Tibial nerve (tissue), 4 donors: ENCODE measurements at places on chromosomes 7 and 10. TPM values are rescaled to one million over a fixed set of nuclear protein-coding genes. Genes with fewer than 3 reads are reported as not detected.

ENKUR gene
- not detected for total RNA-seq

CPED1 gene
- 15.9 TPM for total RNA-seq

PDE6C gene
- total RNA-seq: not detected

WNT16 gene
- total RNA-seq: 0.21 TPM

POLR2J2 gene
- 2.3 TPM for total RNA-seq

CLDN4 gene
- 2.0 TPM for total RNA-seq

DNAH11 gene
- 0.22 TPM for total RNA-seq

SFXN3 gene
- total RNA-seq: 77.4 TPM

DNA sequence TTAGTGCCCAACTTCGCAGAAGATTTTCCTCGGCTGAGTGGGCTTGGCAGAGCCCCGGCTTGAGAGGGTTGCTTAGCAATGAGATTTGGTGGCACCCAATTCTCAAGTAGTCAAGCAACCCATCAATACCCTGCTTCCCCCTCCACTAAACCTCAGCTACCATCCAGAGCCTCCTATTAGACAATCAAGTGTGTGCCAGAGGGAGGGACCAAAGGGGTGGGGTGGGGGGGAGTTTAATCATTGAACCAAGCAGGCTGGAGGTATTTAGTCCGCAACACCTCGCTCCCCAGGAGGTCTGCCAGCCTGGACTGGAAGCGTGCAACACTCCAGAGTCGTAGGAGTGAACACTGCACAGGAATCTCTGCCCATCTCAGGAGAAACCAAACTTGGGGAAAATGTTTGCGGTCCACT lies at the start of gene HKDC1:
Gene HKDC1 (plus strand): TSS at position 292 of the 411 bp plus-strand sequence. CDS start 104 bp downstream, at position 396.
- no peak for DNase-seq
- H3K4me3 ChIP-seq: no peak within 1 kb of the TSS
- H3K4me1 ChIP-seq: no peaks in the 10 kb centered on the region
- peak within 1 kb of the TSS; percentile 66 for H3K27ac ChIP-seq
- no peaks in the 10 kb centered on the region for H3K36me3 ChIP-seq

DNA sequence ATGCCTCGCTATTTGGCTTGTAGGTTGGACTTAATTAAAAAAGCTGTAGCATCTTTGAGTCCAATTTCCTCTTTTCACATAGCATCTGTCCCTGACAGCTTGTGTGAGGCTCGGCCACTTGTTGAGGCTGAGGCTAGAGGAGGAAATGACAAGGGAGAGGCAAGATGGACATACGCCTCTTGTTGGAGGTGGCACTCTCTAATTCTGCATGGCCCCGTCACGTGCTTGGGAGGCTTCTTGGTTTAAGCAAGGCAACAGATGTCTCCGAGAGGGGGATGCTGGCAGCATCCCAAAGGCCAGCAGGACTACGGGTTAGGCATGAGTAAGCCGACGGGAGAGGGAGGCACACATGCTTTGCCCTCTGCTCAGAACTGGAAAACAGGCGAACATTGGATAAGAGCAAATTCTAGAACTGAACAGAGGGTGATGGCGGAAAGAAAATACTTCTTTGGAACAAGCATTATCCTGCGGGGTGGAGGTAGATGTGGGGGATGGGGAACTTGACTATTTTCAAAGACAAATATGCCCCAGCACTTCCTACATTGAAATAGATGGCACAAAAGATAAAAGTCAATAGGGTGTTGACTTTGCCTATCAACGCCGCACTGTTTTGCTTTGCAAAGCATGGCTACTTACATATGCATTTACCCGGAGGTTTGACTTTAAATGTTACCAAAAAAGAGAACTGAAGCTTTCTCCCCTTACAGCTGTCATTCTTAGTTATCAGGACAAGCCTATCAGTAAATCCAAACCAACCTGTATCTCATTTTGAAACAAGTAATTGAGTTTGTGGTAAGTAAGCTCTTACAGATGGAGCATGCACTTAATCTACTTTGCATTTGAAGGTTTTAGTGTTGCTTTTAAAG lies 94.8 kb downstream of the CHN2 start:
- no peaks in the 10 kb centered on the region for H3K27me3 ChIP-seq
- H3K4me1 ChIP-seq: no peaks in the 10 kb centered on the region
- no peak overlapping the region for H3K4me3 ChIP-seq
- H3K27ac ChIP-seq: no peak overlapping the region

GRCh38 chr7:30553141-30553540 lies 41.5 kb upstream of the GARS1 start:
- no peak overlapping the region for H3K27ac ChIP-seq
- H3K4me3 ChIP-seq: no peak overlapping the region
- no peak for DNase-seq
- H3K27me3 ChIP-seq: no peaks in the 10 kb centered on the region

GRCh38 chr7:101912716-101913110 lies 95.3 kb downstream of the CUX1 start:
- H3K27me3 ChIP-seq: no peaks in the 10 kb centered on the region
- peak overlapping the region; percentile 80 for H3K27ac ChIP-seq
- DNase-seq: no peak

- H3K27me3 ChIP-seq: no peaks in the 10 kb centered on the region
- no peaks in the 10 kb centered on the region for H3K4me1 ChIP-seq
- H3K27ac ChIP-seq: no peak overlapping the region
These were observed 17.6 kb upstream of the LAMB1 start for GRCh38 chr7:108020585-108020984.

DNA sequence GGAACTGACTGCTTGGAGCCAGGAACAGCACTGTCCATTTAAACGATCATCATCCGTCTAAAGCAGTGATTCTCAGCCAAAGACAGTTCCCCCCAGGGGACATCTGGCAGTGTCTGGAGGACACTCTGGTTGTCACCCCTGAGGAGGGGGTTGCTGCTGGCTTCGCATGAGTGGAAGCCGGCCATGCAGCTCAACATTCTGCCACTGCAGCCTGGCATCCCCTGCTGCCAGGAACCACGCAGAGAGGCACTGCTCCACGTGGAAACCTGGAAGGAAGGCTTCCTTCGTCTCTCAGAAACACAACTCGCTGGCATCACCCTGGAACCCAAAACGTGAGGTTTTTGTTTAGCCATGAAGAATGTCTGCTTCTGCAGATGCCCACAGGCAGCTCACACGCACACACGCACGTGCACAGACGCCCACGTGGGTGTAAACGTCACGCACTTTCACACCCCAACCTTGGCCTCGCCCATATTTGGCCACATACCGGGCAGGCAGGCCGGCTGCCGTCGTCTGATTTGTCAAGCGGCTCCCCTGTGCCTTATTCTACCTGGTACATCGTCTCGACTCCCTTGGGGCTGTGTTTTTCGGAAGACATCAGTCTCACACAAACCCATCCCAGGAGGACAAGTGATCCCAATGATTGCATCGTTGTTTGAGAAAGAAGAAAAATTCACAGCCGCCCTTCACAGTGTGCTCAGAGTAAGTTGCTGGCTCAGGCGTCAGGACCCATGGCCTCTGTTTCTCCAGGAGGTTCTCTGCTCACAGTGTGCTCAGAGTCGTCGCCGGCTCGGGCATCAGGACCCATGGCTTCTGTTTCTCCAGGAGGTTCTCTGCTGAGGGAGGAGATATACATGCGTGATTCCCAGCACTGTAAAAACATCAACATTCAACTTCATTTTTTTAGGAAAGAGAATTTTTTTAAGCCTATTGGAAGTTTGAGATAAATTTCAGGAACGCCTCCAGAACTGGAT lies 127.2 kb upstream of the PPP2R2D start:
- H3K4me3 ChIP-seq: no peak overlapping the region
- no peaks in the 10 kb centered on the region for H3K36me3 ChIP-seq
- no peak overlapping the region for H3K27ac ChIP-seq
- H3K4me1 ChIP-seq: no peaks in the 10 kb centered on the region
- H3K27me3 ChIP-seq: no peaks in the 10 kb centered on the region

GRCh38 chr7:91034459-91035368 lies 229.5 kb upstream of the FZD1 start:
- no peaks in the 10 kb centered on the region for H3K36me3 ChIP-seq
- no peaks in the 10 kb centered on the region for H3K4me1 ChIP-seq
- no peak overlapping the region for H3K4me3 ChIP-seq
- no peaks in the 10 kb centered on the region for H3K27me3 ChIP-seq
- H3K27ac ChIP-seq: no peak overlapping the region
- DNase-seq: peak; percentile 83

- no peak for DNase-seq
- no peaks in the 10 kb centered on the region for H3K27me3 ChIP-seq
- H3K4me1 ChIP-seq: peaks cover 9% of the 10 kb centered on the region
- no peaks in the 10 kb centered on the region for H3K36me3 ChIP-seq
- no peak overlapping the region for H3K4me3 ChIP-seq
These were observed 6.2 kb upstream of the RRP12 start for GRCh38 chr10:97407211-97407951.

- no peak for DNase-seq
- H3K36me3 ChIP-seq: no peaks in the 10 kb centered on the region
- no peak overlapping the region for H3K27ac ChIP-seq
- no peaks in the 10 kb centered on the region for H3K27me3 ChIP-seq
These were observed 202.0 kb upstream of the SEMA3C start for GRCh38 chr7:81120803-81121202.

- H3K4me3 ChIP-seq: no peak overlapping the region
- no peaks in the 10 kb centered on the region for H3K36me3 ChIP-seq
- no peaks in the 10 kb centered on the region for H3K4me1 ChIP-seq
- no peaks in the 10 kb centered on the region for H3K27me3 ChIP-seq
These were observed 171.1 kb downstream of the HIBADH start for GRCh38 chr7:27491534-27491933.

DNA sequence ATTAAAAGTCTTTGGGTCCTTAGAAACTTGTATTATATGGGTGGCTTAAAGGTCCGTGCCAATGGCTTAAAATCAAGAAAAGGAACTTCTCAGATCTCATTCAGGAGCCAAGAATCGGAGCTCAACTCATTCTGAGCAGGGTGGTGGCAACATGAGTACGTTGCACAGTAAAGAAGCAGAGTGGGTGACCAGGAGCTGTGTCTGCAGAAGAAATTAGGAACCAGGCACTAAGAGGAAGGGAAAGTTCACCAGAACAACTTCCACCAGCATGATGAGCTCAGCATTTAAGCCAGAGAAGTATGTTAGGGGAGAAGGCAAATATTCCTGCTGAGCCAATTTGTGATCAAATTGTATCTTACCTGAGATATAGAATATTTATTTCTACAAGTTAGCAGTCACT lies 236.0 kb upstream of the NRP1 start:
- H3K4me1 ChIP-seq: no peaks in the 10 kb centered on the region
- H3K27ac ChIP-seq: no peak overlapping the region
- no peak overlapping the region for H3K4me3 ChIP-seq
- no peak for DNase-seq
- H3K27me3 ChIP-seq: no peaks in the 10 kb centered on the region

- H3K27ac ChIP-seq: no peak within 1 kb of the TSS
- H3K4me3 ChIP-seq: no peak within 1 kb of the TSS
- H3K4me1 ChIP-seq: no peaks in the 10 kb centered on the region
- no peaks in the 10 kb centered on the region for H3K27me3 ChIP-seq
- no peaks in the 10 kb centered on the region for H3K36me3 ChIP-seq
These were observed at the start of gene MGAM2 for GRCh38 chr7:142111499-142111898. Gene MGAM2, plus strand, starts transcription at chr7:142111718. Its CDS starts 5,156 bp downstream, at chr7:142116874.

GRCh38 chr7:39621261-39621660 lies 2.1 kb upstream of the RALA start:
- no peaks in the 10 kb centered on the region for H3K27me3 ChIP-seq
- peaks cover 31% of the 10 kb centered on the region for H3K4me1 ChIP-seq
- H3K27ac ChIP-seq: no peak overlapping the region

- DNase-seq: no peak
- peak overlapping the region; percentile 66 for H3K27ac ChIP-seq
- no peaks in the 10 kb centered on the region for H3K36me3 ChIP-seq
- no peak overlapping the region for H3K4me3 ChIP-seq
- H3K4me1 ChIP-seq: peaks cover 98% of the 10 kb centered on the region
These were observed 132.6 kb downstream of the CELF2 start for GRCh38 chr10:11150231-11150731.
